ENCODE measurements at places on chromosomes 13 and 19.

DNA sequence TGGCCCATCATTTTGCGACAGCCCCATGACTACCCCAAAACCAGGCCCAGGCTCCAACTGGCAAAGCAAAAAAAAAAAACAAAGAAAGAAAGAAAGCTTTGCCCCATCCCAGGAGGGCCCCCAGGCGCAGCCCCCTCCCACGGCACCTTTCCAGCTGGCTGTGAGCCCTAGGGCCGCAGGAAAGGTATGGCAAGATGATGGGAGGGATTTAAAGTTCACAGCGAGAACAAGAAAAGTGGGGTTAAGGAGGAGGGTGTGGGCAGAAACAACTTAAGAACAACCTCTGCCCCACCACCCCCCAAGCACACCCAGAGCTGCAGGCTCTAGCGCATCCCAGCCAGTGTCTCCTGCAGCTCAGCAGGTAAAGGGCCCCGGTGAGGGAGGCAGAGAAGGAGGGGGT lies at the start of gene CYP2F1:
CYP2F1 (plus strand) TSS at position 301 of the 400 bp plus-strand sequence. CDS start 1,757 bp downstream, outside the sequence.
- DNase-seq, result no peak

GRCh38 chr13:79522583-79522982 lies 41.6 kb downstream of the NDFIP2 start:
- no peak for DNase-seq

DNA sequence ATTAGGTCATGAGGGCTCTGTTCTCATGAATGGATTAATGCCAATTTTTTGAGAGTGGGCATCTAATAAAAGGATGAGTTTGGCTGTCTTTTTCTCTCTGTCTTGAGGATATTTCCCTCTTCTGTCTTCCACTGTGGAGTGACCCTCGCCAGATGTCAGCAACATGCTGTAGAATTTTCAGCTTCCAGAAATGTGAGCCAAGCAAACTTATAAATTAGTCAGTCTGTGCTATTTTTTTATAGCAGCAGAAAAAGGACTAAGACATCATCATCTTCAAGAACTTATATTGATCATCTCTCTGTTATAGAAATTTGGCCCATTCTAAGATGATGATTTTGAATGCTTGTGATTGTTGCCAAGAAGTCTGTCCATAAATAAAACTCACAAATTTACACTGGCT lies 431.4 kb downstream of the FGF9 start:
- no peak for DNase-seq

GRCh38 chr19:4979211-4979807 lies 10.4 kb downstream of the KDM4B start:
- no peak for DNase-seq

GRCh38 chr19:6010107-6010506 lies 32.2 kb upstream of the RANBP3 start:
- no peak for DNase-seq

Measured in ACHN (cell line).